Sigmoid colon (tissue), 7 donors: ENCODE measurements at places on chromosomes 2 and 18. TPM values are rescaled to one million over a fixed set of nuclear protein-coding genes. Genes with fewer than 3 reads are reported as not detected.

GRCh38 chr2:26567534-26567933 is 73.6 kb downstream of the CIB4 start:
- peak; percentile 26 for DNase-seq

- DNase-seq = no peak
These were observed 164.6 kb downstream of the TMEM247 start for GRCh38 chr2:46643951-46644350.

DNA sequence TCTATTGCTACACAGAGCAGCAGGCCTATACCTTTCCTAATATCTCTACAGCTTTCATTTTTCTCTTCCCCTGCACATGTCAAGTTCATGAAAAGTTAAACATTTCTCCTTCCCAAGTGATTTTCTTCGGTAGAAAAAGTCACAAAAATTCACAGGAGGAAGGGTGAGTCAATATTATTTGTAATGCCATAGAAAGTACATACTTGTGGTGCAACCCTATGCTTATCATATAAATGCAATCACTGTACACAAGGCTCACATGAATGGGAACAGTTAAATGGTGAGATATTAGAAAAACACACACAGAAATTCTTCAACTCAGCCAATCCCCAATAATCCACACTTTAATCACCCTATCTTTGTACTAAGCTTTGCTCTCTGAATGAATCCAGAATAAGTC is 651.6 kb downstream of the LRRTM4 start:
- no peak for DNase-seq

Gene OTOF
- not detected for polyA plus RNA-seq

Gene STAMBP
- 44.4 TPM for polyA plus RNA-seq
